ENCODE measurements at places on chromosomes 3 and 15. TPM values are rescaled to one million over a fixed set of nuclear protein-coding genes. Genes with fewer than 3 reads are reported as not detected.
A peak's percentile ranks its signal among the peaks of the same experiment; 100 is the strongest.

DNA sequence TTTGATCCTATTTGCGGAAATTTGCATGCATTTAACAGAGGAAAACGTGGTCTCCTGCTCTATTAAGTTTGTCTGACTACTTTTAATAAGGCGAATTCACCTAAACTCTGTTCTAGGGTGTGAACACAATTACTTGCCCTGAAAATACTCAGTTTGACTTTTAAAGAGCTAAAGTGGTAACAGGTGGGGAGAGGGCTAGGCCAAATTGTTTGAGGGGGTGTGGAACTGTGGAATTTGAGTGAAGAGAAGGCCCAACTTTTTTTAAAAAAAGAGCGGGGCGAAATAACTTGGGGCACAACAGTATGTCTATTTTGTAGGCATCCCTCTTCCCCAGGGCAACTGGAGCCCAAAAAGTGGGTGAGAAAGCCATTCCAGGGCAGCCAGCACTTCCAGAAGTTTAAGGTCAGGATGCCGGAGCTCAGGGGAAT is 580 bp upstream of the FXR1 start:
- DNase-seq: no peak

GRCh38 chr15:96334017-96334704 is 3.7 kb downstream of the NR2F2 start:
- peak; percentile 50 for DNase-seq

GRCh38 chr15:49063402-49064280 is 17.4 kb upstream of the SECISBP2L start:
- no peak for DNase-seq

GRCh38 chr15:31325595-31326155 is 960 bp upstream of the KLF13 start:
- peak; percentile 93 for DNase-seq

GRCh38 chr3:192917028-192917403 is 640 bp downstream of the MB21D2 start:
- DNase-seq: peak; percentile 86

The ARGFX gene
- total RNA-seq: not detected

DNA sequence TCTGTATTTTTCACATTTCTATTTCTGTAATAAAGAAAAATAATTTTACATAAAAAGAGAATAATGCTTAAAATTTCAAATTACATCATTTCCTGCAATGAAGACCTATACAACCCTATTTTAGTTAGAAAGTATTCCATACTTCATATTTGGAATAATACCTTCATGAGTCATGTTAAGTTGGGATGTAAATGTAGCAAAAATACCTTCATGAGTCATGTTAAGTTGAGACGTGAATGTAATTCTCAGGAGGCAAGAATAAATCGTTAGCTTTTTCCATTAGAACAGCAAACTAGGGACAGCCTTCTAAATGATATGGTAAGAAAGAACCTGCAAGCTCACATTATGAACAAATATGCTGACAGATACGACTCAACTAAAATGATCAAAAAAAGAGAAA is 91.9 kb downstream of the NAALADL2 start:
- DNase-seq: peak; percentile 41

- no peak for DNase-seq
Observed at GRCh38 chr15:27796405-27797320, 302.5 kb downstream of the OCA2 start.

DNA sequence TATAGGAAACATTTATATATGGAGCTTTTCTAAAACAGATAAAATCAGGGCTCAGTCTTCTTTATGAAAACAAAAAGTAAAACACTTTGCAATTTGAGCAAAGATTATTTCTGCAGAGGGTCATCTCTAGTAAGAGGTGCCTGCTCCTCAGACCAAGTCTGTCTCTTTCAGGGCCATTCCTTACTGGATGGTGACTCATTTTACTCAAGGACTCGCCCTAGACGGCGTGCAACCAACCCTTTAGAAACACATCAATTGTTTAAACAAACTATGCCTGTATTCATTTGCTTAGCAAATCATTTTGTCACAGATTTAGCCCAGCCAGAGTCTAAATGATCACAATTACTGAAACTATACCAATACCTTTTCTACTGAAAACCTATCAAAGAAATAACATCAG is 242.8 kb upstream of the ICE2 start:
- peak; percentile 64 for DNase-seq

The SAMMSON gene
- total RNA-seq: not detected

DNA sequence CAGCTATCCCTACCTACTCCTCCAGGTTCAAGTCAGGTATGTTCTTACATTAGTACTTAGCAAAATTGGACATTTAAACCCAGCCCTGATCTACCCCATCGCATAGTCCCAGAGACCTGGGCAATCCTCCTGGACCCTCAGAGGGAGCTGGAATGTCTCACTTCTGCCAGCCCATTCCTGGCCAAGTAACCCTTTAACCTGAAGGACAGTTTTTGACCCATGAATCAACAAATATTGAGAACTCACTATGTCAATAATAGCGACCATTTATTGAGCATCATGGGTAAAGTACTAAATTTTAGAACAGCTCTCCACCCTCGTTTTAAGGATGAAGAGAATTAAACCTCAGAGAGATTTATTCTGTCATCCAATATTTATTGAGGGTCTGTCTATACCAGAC is 70.4 kb downstream of the RBPMS2 start:
- DNase-seq: peak; percentile 63

- DNase-seq: no peak
Observed at GRCh38 chr3:124770336-124771082, 40.3 kb downstream of the UMPS start.

The RBPMS2 gene
- total RNA-seq: 0.29 TPM

DNA sequence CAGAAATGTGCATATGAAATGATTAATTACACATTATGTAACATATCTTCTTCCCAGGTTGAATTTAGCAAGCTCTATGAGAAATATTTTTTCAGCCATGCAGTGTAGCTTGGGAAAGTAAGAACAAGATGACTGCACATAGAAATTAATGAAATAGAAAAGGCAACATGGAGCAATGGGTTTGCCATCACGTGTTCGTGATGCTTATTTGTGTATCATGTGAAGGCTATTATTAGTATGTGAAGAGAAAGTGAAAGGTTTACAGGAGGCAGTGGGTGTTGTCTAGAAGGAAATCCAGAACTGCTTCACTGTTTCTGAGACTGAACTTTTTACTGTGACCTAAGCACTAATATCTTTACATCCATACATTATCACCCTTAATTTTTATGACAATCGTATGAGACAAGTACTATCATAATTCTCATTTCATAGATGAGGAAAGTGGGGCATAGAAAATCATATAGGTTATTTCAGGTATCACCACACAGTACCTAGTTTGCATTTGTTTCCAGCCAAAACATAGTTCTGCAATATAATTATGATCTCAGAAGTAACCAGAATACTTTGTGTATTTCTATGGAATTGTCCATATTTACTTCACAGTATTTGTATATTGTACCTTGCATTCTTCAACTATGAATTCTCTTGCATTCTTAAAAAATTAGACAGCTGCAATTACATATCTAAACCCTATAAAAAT is 14.9 kb downstream of the SERPINI1 start:
- DNase-seq: no peak

The PRTG gene
- 4.7 TPM for total RNA-seq
